NCI-H2081 treated with DMSO at 0.1 percent for 48 hours (cell line): ENCODE measurements at places on chromosomes 13 and 19.

GRCh38 chr19:45424191-45425058 is 708 bp upstream of the ERCC1 start:
- no peak for DNase-seq

GRCh38 chr19:4201798-4202197 is 19.3 kb downstream of the ANKRD24 start:
- no peak for DNase-seq

DNA sequence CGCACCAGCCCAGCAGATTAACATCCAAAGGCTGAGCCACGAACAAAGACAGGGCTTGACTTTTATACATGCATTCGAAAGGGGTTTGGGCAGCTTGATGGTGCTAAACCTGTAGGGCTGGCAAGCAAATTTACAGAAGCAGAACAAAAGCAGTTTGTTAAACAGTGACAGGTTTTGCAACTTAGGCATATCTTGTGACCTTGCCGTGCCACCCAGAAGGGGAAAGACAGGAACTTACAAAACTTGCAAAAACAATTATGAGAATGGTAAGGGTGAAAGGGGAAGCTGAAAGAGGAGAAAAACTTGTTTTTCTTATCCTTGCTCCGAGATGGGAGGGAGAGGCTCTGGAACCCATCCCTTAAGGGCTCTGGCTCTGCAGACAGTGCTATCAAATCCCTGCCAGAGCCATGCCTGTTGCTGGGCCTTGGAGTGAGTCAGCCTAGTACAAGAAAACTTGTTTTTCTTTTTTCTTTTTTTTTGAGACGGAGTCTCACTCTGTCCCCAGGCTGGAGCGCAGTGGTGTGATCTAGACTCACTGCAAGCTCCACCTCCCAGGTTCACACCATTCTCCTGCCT is 1325.2 kb upstream of the PRR20A start:
- DNase-seq, result no peak

- DNase-seq, result no peak
These were observed 41.4 kb upstream of the IGSF23 start for GRCh38 chr19:44571830-44572580.

DNA sequence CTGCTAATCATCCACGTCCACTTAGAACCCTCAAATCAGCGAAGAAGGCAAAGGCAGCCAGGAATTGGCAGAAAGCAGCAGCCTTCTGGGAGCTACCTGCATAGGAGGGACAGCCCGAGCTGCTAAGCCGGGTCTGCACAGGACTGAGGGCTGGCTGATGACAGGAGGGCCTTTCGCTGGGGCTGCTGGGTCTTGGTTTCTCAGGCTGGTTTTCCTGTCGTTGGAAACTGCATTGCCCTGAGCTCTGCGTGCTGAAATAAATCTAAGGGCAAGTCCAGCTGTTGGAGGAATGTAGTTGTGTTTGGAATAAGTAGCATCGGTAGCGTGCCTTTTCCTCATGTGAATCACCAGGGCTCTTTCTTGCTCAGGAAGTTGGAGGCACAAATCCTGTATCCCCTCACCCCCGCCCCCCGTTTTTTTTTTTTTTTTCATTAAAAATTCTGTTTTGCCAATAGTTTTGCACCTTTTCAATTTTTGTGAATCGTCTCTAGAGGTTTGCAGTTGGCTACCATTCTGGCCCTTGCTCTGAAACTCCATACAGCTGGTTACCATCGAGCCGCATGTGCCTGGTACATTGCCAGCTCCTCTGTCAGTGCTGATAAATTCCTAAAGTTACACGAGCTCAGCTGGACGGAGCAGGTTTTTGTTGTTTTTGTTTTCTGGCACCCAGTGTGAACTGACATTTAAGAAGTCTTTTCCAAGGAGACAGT is 193.9 kb upstream of the RNF113B start:
- no peak for DNase-seq

DNA sequence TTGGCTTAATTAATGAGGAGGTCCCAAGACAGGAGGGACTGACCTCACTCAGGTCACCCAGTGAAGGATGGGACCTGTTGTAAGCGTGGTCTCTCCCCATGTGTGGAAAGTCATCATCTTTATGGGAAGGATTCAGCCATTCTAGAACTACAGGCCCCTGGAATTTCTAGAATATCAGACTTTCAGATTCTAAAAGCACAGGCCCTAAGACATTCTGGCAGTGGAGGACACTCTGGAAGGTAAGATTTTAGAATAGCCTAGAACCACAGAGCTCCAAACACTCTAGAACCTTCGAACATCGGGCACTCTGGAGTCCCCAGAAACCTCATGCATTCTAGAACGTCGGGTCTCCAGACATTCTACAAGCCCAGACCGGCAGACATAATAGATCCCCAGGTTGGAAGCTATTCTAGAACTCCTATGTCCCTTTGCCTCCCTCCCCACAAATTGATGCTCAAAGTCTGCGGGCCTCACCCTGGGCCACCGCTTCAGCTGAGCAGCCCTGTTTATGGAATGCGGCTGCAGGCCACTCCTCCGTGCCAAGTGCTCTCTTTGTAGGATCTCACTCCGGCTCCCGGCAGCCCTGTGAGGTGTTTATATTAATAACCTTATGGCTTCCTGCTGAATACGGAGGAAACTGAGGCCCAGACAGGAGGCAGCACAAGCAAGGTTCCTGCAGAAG is 1.9 kb upstream of the KLK15 start:
- no peak for DNase-seq

DNA sequence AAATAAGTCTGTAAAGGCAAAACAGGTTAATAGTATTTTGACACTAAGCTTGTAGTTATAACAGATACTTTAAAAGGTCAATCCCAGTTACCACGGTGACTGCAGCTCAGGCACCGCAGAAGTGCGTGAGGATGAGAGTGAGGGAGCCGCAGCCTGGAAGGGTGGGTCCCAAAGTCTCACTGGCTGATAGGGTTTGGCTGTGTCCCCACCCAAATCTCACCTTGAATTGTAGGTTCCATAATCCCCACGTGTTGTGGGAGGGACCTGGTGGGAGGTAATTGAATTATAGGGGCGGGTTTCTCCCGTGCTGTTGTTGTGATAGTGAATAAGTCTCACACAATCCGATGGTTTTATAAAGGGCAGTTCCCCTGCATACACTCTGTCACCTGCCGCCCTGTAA is 40.0 kb upstream of the GAS6 start:
- DNase-seq, result no peak

GRCh38 chr13:63377986-63378385 is 1962.3 kb upstream of the PCDH20 start:
- no peak for DNase-seq

- DNase-seq, result no peak
These were observed 482.3 kb upstream of the SGCG start for GRCh38 chr13:22698467-22698866.

- no peak for DNase-seq
These were observed 21.7 kb upstream of the DOCK9 start for GRCh38 chr13:98999639-98999952.

DNA sequence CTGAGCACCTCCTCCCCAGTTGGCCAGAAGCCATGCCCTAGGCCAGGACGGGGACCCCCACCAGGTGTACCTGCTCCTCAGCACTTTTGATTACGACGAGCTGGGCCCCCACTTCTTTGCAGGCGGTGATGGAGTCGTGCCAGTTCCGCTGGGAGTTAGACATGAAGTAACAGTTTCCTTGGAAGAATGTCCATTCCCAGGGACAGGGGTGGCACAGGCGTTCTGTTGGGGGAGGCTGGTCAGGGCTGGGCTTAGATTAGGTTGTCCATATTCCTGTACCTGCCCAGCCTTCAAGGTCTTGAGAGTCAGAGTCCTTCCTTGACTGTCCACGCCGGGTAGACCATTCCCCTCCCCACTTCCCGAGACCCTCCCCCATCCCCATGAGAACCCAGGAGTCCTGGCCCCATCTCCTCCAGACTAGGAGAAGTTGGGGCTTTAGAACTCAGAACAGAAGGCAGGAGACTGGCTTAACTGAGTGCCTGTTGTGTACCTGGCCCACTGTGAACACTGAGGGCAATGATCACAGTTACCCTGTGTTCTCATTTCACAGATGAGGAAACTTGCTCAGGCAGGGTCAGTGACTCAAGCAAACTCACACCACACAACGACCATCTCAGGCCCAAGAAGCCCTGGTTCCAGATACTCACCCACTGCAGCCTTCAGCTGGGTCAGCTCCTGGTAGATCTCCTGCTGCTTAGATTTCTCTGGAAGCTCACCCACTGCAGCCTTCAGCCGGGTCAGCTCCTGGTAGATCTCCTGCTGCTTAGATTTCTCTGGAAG is 2.3 kb downstream of the CD209 start:
- no peak for DNase-seq

DNA sequence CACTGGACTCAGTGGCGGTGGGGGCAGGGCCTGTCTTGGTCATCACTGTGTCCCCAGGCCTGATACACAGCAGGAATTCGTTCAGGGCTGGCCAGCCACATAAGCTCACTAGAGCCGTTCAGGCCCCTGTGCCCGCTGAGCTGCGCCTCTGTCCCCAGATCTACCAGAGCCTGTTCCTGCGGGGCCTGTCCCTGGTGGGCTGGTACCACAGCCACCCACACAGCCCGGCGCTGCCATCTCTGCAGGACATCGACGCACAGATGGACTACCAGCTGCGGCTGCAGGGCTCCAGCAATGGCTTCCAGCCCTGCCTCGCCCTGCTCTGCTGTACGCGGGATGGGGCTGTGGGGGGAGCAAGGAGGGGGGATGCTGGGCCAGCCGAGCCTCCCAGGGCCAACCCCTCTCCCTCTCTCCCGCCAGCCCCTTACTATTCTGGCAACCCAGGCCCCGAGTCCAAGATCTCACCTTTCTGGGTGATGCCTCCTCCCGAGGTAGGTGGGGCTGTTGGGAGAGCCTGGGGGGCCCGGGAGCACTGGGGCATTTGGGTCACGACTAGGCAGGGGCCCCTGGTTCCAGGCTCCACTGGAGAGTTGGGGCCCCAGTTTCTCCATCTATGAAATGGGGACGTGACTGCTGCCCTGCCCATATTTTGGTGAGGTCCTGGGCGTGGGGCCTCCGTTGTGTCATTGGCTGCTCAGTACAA is 13.9 kb downstream of the MPND start:
- no peak for DNase-seq

DNA sequence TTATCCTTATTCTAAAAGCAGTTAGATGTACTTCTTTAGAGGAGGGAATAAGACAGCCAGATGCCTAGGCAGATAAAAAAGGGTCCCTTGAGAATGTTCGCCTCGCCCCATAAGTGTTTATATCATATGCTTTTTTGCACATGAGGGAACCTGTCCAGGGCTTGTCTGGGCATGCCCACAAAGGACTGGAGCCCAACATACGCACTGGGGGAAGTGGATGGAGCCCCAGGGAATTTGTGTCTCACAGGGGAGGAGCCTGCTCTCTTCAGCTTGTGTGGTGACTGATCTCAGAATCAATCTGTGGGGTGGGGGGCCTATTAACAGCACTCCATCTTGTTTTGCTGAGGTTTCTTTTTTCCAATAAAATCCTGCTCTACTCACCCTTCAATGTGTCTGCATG is 22.6 kb downstream of the MED4 start:
- DNase-seq, result no peak

GRCh38 chr13:22141716-22142115 is 470.8 kb downstream of the FGF9 start:
- DNase-seq, result no peak

GRCh38 chr13:33794576-33794975 is 23.4 kb upstream of the RFC3 start:
- DNase-seq, result no peak

DNA sequence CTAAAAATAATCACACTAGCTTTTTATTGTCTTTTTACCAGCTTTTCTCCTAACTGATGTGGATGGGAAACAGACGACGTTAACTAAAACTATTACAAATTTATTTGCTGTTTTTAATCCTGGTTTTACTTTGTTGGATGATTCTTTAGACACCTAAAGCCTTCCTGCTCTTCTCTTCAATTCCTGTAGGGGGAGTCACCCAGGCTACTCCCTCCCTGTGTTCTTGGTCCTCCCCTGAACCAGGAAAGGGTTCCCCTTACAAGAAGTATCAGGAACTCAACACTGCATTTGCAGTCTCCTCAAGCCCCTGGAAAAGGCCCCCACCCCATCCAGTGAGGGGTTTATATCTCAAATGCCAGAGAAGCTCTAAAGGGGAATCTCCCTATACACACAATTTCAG is 206.1 kb downstream of the SUCLA2 start:
- no peak for DNase-seq

DNA sequence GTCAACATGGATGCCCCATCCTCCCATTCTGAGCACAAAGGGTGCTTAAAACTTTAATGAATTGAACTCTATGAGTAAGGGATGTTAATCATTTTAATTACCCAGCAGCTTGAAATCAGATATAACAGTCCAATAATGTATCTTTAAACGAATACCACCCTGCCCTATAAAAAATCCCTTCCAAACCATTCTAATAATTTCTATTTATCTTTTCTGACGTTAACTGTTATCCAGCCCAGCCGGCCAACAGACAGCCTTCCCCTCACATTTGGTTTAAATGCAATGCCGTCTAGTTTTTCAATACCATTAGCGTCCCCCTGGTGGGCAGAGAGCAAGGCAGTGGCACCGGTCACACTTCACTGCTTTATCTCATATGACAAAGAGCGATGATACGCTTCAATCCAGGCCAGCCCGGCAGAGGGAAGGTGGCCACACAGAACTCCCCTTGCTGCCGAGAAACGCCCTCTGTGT is 402.2 kb upstream of the ZNF507 start:
- no peak for DNase-seq

DNA sequence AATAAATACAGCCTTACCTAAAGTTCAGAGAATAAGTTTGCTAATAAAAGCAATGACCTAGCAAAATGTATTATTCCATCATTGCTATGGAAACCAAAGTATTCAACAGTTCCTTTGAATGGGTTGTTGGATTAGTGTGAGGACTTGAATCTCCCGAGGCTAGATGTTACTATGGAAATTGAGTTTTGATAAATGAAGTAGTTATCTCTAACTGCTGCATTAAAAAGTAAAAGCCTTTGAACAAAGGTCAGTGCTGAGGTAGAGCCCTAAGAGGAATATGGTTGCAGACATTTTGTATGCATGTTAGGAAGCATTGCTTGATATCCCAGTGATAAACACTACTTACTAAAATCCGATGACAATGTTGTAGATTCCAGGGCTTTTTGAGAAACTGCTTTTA is 6.2 kb downstream of the KLF5 start:
- DNase-seq, result no peak

DNA sequence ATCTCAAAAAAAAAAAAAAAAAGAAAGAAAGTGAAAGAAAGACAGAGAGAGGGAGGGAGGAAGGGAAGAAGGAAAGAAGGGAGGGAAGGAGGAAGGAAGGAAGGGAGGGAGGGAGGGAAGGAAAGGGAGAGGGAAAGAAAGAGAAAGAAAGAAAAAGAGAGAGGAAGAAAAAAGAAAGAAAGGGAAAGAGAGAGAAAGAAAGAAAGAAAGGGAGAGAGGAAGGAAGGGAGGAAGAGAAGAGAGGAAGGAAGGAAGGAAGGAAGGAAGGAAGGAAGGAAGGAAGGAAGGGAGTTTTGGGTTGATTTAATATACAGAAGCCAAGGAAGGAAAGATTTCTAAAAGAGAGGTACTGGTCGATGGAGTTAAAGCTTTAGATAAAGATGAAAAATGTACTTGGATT is 28.8 kb downstream of the DEDD2 start:
- DNase-seq, result no peak

GRCh38 chr13:73765651-73766384 is 368.4 kb downstream of the KLF12 start:
- DNase-seq, result peak; percentile 61
